ENCODE measurements at places on chromosomes 7 and 10.

GRCh38 chr10:47127188-47127785, 172.7 kb upstream of the GDF10 start:
- no peak for DNase-seq

DNA sequence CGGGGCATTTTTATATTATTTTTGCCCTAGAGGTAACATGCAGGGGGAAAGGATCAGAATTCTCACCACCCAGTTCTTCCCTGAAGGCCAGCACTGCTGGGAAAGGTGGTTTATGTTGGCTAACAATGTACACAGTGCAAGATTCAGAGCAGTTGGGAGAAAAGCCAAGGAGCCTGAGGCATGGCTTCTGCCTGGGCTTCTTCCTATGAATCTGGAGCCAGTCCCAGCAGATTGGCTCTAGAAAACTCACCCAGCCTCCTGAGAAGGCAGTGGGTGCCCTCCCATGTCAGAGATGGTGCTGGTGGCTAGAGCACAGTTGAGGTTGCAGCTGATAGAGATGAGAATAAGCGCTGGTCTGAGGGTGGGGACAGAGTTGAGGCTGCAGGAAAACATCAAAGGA, 44.7 kb upstream of the GPR26 start:
- no peak for DNase-seq

- no peak for DNase-seq
These were observed 7.6 kb upstream of the GRID2IP start for GRCh38 chr7:6558837-6559236.

DNA sequence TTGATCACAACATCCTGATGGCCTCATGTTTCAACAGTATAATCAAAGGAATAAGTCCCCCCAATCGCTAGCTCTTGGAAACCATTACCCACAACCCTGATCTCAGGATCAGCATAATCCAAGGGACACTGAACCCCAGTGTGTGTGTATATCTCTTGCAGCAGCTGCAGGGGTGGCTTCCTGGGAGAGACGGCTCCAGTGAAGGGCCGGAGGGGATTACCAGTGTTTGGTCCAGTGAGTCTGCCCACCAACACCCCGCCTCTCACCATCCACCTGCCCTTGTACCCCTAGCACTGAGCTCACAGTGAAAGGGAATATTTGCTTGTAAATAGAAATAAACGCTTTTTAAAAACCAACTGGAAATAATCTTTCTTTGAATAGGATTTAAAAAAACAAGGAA, 63.1 kb downstream of the FAM53B start:
- no peak for DNase-seq

DNA sequence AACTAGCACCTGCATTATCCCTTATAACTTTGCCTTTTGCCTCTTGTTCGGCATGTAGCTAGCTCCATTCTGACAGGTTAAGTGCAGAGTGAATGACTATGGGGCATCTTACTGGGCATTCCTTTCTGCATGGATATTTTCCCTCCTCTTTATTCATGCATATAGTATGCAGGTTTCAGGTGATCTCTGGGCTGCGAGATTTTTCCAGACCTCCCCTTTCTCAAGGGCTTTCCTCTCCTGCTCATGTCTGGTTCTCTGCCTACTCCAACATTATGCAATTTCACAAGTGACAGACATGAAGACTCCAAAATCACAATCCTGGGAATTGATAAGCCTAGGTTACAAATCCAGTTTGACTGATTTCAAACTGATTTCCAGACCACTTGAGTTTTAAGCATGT, 503.8 kb downstream of the NXPH1 start:
- no peak for DNase-seq

DNA sequence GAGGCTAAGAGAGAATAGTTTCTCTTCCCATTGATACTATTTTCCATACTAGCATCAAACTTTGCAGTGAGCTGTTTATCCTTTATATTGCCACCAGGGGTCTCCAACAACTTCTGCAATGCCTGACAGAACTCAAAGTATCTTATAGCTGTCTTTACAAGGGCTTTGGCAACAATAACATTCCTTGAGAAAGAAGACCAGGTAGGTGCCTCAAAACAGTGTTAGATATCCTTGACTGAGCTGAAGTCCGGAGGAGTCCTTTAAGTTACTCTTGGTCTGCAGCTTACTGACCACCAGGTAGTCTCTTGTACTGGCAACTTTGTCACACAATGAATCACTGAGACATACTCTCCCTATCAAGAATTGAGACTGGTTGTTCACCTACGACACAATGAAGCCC, 30.0 kb upstream of the TES start:
- DNase-seq, result no peak

GRCh38 chr10:14153570-14154055, 177.1 kb downstream of the FRMD4A start:
- no peak for DNase-seq

- DNase-seq, result no peak
These were observed 153.4 kb upstream of the GDF10 start for GRCh38 chr10:47146572-47146971.

GRCh38 chr10:73252445-73253224, at the start of gene MRPS16:
MRPS16 (minus strand) TSS chr10:73252644; CDS start chr10:73252482, 162 bp downstream.
- DNase-seq, result peak; percentile 75

DNA sequence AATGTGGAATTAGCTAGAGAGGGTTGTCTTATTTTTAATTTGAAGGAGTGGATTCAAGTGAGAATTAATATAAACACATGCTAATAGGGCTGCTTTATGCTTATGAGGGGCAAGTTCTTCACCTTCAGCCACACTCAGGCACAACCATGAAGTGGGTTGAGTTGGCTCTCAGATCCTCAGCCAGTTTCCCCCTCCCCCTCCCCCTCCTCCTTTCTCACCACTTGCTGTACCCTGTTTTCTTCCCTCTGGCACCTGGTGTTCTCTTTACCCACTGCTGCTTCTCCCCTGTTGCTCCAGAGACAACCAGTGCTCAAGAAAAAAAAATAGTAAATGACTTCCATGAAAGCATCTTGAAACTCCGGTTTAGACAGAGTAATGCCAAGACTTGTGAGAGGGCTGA, 1083.3 kb downstream of the CNTNAP2 start:
- DNase-seq, result no peak

- DNase-seq, result no peak
These were observed 44.6 kb downstream of the CFAP46 start for GRCh38 chr10:132897516-132898381.

DNA sequence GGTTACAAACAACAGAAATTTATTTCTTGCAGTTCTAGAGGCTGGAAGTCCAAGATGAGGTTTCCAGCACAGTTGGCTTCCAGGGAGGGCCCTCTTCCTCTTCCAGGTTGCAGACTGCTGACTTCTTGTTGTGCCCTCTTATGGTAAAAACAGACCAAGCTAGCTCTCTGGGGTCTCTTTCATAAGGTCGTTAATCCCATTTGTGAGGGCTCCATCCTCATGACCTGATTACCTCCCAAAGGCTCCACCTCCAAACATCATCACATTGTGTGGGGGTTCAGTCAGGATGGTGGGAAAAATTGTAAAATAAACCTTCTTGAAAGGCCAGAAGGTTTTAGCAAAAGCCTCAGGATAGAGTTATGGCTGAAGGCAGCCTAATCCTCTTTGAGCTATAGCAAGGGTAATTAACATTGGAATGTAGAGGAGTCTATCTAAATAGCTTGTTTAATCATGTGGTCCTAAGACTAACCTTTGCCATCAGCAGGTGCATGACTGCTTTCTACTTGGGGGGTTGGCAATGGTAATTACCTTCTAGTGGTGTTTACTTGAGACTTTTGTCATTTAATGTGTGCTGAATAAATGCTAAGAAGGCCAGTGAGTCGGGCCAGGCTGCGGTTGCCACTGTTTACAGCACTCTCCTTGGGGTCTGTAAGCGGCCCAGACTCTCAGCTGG, 80.8 kb downstream of the PPP1R17 start:
- DNase-seq, result no peak

GRCh38 chr10:47253651-47254375, 46.2 kb upstream of the GDF10 start:
- no peak for DNase-seq

GRCh38 chr7:134690016-134690415, 43.4 kb downstream of the BPGM start:
- DNase-seq, result no peak

- no peak for DNase-seq
These were observed 52.6 kb upstream of the CAPZA2 start for GRCh38 chr7:116809636-116810266.

GRCh38 chr10:103712898-103713498, 142.4 kb downstream of the SH3PXD2A start:
- DNase-seq, result peak; percentile 60

GRCh38 chr10:4067531-4067930, 282.5 kb upstream of the KLF6 start:
- DNase-seq, result no peak

- DNase-seq, result no peak
These were observed 468.6 kb downstream of the XPNPEP1 start for GRCh38 chr10:109454691-109455090.

- DNase-seq, result no peak
These were observed 40.3 kb downstream of the CYTH3 start for GRCh38 chr7:6232116-6232515.

- no peak for DNase-seq
These were observed 52.8 kb upstream of the ENO4 start for GRCh38 chr10:116796469-116796868.

- DNase-seq, result no peak
These were observed 1.5 kb upstream of the MEST start for GRCh38 chr7:130490311-130490791.

GRCh38 chr10:124346831-124347230, 71.9 kb downstream of the OAT start:
- no peak for DNase-seq

DNA sequence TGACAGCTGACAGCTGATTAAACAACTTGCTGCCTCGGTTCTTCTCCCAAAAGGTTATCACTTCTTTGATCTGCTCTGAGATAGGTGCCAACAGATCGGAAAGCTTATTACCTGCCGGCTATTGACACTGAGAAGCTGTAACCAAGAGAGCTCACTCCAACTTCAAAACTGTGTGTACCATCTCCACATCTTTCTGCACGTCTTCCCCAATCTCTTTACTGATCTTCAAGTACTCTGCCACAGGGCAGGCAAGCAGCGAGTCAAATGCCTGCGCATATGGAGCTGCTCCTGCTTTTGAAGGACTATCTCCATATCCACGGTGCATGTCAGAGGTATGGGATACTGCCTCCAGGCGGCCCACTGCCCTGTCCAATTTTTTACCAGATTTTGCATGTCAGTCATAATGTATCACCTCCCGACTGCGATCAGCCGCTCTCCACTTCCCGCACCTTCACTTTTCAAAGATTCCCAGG, 352 bp upstream of the ZNF485 start:
- DNase-seq, result no peak

GRCh38 chr7:25037325-25037724, 57.3 kb upstream of the OSBPL3 start:
- DNase-seq, result no peak

GRCh38 chr10:125742465-125742864, 23.0 kb downstream of the EDRF1 start:
- no peak for DNase-seq

GRCh38 chr10:52701647-52702046, 70.9 kb downstream of the MBL2 start:
- DNase-seq, result no peak

DNA sequence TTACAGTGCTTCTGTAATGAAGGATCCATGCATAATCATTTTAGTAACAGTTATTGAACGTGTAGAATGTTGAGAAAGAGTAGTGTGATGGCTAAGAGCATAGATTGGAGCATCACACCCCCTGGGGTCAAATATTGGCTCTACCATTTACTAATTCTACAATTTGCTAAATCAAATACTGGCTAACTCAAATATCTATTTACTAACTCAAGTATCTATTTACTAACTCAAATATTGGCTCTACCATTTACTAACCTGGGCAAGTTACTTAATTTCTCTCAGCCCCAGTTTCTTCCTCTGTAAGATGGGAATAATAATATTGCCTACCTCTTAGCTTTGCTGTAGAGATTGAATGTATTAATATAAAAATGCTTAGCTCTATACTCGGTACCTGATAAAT, 64.0 kb downstream of the CDK14 start:
- no peak for DNase-seq

DNA sequence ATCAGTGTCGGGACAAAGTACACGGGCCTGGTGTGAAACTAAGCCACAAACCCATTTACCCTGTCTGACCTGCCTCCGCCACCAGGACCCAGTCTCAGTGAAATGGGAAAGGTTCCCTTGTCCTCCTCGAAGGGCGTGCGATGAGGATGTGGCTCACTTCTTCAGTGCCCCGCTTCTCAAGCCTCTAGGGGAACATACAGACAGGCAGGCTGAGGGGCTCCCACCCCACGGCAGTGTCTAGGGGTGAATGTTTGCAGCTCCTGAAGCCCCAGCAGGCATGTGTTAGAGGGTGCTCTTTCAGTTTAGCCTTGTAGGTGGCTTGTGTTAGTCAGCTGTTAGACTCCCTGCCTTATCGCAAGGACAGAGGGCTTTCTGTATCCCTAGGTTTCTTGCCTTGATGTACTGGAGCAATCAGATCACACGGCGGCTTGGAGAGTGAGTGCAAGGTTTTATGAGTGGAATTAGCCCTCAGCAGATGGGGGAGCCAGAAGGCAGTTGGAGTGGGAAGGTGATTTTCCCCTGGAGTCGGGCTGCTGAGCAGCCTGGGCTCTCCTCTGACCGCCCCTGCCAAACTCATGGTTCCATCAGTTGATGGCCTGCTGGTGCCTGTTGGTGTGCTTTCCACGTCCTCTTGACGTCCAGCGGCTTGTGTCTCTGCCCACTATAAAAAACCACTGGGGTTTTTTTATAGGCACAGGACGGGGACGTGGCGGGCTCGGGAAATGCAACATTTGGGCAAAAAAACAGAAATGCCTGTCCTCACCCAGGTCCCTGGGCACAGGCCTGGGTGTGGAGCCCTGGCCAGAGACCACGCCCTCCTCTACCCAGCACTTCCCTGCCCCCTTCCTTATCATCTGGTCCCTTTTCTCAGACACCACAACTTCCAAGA, 759 bp downstream of the NUDT1 start:
- no peak for DNase-seq

DNA sequence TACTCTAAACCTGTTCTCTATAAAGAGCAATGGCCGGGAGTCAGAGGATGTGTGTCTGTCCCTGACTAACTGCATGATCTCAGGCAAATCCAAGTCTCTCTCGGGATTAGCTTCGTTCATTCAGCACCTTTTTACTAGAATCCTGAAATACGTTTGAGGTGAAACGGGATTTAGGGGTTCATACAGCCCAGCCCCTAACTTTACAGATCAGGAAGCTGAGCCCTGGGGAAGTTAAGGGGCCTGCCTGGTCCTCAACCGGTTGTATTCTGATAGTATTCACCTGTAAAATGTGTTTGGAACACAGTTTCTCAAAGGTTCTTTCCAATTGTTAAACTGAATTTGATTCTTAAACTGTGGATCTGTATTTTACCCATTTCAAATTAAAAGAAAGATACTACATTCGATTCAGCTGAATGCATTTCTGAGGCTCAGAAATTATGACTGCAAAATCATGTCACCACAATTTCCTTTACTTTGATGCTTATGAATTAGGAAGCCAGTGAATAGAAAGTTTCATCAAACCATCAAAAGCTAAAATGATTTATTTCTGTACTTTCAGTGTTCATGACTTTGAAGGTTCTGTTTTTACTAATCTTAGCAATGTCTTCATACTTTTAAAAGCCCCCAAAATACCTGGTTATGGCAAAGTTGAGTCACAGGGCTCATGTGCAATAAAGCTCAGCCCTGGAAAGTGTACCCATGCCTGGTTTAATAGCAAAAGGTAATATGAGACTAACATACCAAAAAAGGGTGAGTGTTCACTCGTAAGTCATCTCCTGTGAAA, 28.9 kb upstream of the EZH2 start:
- no peak for DNase-seq
